Epithelial cell of proximal tubule (primary cell): ENCODE measurements at places on chromosomes 1 and 21. TPM values are rescaled to one million over a fixed set of nuclear protein-coding genes. Genes with fewer than 3 reads are reported as not detected.

Gene TTC34
- total RNA-seq, result 0.07 and 0.46 TPM in 2 replicates

Gene CLCA4
- not detected in 2 replicates for total RNA-seq

Gene CELA2A
- total RNA-seq, result not detected in 2 replicates

Gene SPRR2F
- not detected in 2 replicates for total RNA-seq

Gene ADORA3
- total RNA-seq, result not detected in 2 replicates

Gene HUNK
- 1.6 and 2.8 TPM in 2 replicates for total RNA-seq

Gene OLFML3
- total RNA-seq, result 0.12 and 1.0 TPM in 2 replicates

Gene SLAMF1
- total RNA-seq, result not detected in 2 replicates

Gene KCNK1
- 6.1 and 9.8 TPM in 2 replicates for total RNA-seq

Gene ASAP3
- total RNA-seq, result 5.1 and 11.5 TPM in 2 replicates
